Urinary bladder (tissue), 4 donors: ENCODE measurements at places on chromosomes 12 and 14.

GRCh38 chr12:13084898-13085640, 18.4 kb downstream of the GSG1 start:
- no peak for DNase-seq

- no peak for DNase-seq
Observed at GRCh38 chr14:83850092-83850491, 1679.9 kb upstream of the FLRT2 start.

DNA sequence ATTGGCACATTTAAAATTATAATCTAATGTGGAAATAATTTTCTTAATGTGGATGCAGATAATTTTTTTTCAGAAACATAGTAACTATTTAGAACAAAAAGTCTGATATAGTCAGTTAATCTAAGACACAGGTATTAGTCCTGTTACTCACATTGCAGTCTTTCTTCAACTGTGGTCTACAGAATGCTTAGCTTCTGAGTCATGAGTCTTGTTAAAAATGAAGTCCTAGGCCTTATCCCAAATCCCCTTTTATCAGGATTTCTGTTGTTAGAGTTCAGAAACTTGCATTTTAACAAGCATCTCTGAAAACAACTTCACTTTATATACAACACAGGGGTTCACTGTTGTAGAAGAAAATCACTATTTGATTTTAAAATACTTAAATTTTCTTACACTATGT, 112.2 kb downstream of the SLC16A7 start:
- no peak for DNase-seq

DNA sequence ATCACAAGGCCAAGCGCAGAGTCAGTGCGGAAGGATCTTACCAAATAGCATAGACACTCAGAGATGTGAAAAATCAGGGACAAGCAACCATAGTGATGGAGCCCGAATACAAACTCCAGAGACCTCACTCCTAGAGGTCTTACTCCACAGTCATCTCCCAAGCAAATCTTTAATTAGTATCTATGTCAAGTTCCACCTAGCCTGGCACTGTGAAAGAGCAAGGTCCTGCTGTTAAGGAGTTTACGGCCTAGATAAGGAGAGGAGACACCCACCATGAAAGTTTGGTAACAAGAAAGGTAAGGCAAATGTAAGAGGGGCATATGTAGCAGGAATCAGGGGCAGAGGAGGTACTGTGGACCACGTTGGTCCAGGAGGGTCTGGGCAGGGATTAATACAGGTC, 7.4 kb upstream of the PLEKHG6 start:
- no peak for DNase-seq

DNA sequence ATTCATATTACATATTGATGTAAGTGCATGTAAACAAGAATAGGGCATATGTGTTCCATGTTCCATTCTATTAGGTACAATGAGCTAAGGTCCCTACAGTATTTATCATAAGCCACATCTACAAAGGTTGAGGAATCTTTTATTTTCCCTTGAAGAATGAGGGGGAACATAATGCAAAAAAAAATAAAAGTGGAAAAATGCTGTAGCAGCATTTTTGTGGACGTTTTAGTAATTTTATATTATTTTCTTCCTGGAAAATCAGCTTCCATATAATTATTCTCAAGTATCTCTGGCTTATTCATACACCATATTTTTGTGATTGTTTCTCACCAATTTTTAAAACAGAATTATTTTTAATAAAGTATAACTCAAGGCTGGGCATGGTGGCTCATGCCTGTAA, 148.7 kb downstream of the MED13L start:
- DNase-seq = no peak

DNA sequence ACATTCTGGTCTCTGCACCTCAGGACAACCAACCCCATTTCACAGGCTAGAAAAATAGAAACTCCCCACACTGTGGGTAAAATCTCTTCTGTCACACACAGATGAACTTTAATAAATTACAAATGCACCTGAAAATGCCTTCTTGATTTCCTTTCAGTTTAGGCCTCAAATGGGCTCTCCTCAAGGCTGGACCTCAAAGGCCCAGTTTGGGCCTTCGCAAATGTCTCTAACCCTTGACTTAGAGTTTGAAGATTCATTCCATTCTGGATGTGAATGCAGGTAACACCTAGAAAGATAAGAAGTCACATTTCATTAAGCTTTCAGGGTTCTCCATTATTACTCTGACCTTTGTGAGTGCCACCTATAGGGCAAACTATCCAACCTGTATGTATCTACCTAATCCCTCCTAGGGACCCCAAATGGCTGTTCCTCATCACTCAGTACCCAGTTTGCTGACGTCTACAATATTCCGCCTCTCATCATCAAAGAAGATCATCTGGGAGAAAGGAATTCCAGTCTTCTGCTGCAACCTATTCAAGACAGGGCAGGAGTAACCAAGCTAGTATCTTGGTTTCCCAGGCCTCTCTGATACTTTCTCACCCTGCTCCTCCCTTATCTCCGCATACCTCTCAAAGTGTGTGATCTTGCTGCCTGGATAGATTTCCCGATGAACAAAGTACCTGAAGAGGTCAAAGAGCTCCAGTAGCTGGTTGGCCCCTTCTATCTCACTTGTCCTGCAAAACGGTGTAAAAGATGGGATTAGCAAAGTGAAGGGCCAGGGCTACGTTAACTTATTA, 776 bp upstream of the CHMP4A start:
- DNase-seq = no peak

- DNase-seq = no peak
Observed at GRCh38 chr12:78562368-78563205, 302.0 kb upstream of the SYT1 start.
